ENCODE measurements at places on chromosomes 4 and X.

- no peak for DNase-seq
Measured at GRCh38 chr4:182105416-182105815, 137.8 kb upstream of the TENM3 start.

DNA sequence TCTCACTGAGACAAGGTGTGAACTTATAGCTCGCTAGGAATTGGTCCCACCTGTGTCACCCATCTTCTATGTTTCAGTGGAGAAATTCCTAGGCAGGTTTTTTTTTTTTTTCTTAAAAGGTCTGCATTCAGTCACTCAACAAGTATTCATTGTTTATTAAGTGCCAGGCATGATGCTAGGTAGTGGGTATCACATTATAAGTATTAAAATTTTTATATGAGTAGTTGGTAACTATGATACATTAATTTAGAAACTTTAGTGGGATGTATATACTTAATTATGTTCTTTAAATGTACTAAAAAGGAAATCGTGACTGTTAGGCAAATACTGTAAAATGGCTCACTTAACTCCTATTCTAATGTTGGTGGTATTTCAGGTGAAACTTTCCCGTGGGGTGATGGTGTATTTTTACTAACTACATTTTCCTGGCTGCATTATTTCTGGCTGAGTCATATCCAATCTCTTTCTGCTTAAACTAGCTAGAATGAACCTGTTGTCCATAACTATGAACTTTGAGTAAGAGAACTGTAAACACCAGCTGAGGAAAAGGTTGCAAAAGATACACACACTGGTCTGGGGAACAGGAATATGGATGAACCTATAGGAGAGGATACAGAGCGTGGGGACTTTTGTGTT lies 49.3 kb upstream of the MED14 start:
- DNase-seq: no peak

GRCh38 chrX:77398330-77398954 lies 48.7 kb upstream of the FGF16 start:
- DNase-seq: no peak

DNA sequence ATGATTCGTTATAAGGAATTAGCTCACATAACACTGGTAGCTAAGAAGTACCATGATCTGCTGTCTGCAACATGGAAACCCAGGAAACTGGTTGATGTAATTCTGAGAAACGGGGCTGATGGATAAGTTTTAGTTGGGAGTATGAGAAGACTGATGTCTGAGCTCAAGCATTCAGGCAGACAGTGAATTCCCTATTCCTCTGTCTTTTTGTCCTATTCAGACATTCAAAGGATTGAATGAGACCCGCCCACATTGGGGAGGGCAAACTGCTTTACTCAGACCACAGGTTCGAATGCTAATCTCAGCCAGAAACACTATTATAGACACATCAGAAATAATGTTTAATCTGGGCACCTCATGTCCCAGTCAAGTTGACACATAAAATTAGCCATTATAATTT lies 515.5 kb downstream of the STPG2 start:
- DNase-seq: no peak

DNA sequence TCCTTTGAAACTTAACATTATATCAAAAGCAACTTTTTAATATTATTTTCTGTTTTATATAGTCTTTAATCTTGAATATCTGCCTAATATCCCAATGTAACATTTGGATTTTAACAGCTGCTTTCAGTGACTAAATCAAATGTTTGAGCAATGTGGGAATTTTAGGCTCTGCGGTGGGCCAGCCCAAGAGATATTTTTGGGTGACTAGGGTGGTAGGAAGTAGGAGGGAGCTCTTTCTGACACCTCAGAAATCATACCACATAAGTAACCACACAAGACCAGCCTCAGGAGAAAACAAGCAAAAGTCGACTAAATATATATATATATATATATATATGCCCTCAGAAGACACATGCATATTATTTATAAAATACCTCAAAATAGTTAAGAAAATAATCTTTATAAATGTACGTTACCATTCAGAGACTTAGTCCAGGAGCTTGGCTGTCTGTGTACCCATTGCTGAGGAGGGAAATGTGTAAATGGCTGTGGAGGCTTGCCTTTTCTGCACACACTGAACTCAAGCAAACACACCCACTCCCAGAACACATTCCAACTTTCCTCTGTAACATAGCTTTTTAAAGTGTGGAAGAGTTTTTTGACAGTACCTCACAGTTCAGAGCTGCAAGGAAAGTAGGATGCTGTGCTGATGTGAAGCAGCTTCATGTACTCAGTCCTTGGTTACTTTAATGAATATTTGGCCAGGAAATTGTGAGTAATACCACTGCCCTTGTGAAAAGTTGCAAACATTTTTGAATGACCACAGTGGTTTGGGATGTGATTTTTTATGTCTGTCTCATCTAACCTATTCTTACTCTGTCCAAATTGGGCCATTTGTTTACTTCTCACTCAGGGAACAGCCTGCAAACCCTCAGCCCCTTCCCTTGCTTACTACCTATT lies at the start of gene RTL3:
RTL3 (minus strand) TSS at position 484 of the 900 bp plus-strand sequence. CDS start 908 bp downstream, outside the sequence.
- DNase-seq: peak; percentile 87

- no peak for DNase-seq
Measured at GRCh38 chrX:45760187-45760742, 559.6 kb upstream of the DIPK2B start.

GRCh38 chrX:27254656-27255055 lies 208.5 kb downstream of the PPP4R3C start:
- DNase-seq: no peak

DNA sequence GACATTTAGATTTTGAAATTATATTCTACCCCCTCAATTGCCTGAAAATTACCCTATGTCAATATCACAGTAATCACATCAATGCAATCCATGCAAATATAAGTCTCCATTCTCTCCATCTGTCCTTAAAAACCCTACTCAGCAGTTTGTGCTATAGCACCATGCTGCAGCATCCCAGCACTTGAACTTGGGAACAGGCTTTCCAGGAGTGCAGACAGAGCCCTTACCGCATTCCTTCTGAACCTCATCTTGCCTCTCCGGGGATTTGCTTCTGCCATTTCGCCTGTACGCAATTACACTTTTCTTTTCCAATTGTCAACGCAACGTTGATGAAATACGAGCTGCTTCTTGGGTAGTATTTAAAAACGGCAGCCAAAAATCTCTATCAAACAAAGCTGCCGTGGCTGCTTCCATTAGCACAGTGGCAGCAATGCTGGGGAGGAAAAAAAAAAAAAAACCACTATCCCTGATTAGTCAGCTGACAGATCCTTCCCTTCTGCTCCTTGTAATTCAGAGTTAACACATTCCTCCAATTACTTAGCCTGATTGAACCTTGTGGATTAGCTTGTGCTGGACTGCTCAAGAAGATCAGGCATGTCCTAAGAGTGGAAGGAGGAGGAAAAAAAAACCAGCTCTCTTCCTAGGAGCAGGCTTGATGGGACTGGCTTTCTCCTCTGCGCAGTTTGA lies 65.6 kb downstream of the MCF2 start:
- peak; percentile 14 for DNase-seq

DNA sequence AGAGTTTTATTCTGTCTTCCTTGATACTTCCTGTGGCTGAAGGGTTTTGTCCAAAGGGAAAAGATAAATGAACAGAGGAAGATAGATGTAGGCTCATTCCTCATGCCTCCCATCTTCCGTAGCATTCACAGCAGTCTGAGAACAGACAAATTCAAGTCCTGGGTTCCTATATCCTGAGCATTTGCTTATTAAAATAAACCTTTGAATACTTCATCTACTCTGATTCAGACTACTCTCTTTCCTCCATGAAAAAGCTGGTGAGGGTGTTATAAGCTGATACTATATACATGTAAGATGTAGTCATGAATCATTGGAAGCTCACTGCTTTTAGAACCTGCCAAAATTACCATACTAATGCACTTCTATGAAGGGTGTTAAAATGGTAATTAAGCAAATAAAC lies 61.2 kb downstream of the GAB1 start:
- DNase-seq: no peak

DNA sequence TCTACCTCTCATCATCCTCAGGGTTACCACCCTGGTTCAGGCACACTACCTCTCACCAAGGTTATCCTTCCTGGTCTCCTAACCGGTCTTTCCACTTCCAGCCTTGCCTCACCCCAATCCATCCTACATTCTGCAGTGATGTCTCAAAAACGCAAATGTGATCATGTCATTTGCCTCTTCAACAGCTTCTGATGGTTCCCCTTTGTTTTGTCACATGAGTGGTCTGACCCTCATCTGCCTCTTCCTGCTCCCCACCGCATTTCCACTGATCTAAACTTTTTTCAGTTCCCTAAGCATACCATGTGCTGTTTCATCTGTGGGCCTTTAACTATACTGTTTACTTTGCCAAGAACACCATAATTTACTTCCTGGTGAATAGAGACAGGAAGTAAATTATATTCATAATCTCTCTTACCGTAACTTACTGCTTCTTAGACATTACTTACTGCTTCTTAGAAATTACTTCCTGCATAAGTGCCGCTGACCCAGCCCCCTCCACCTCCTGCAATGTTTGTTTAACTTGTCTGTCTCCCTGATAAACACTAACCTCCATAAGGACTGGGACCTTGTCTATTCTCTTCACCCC lies 27.1 kb upstream of the NSUN7 start:
- DNase-seq: no peak

DNA sequence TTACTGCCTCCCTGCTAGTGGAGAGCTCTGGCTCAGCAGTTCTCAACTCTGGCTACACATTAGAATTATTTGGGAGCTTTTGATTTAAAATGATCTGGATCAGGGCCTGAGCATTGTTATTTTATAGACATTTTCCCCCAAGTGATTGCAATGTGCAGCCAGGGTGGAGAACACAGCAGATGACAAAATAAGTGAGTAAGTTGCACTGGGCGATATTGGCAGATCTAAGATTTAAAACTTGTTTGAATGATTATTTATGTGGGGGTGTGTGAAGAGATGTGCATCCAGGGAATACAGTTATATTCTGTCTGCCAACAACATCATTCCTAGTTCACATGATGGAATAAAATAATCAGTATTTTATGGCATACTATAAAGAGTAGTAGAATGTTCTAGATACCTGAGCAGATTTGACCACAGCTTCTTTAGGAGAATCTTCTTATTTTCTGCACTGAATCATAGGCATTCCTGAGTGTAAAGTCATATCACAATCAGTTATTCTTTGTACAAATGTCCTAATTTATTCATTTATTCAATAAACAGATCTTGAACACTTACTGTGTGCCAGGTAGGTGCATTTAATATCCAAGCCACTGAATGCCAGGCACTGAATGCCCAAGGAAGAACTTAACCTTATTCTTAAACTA lies 123.9 kb downstream of the UCHL1 start:
- DNase-seq: no peak

GRCh38 chr4:174324236-174324635 lies 40.5 kb downstream of the CEP44 start:
- no peak for DNase-seq

GRCh38 chr4:17134565-17134964 lies 236.1 kb upstream of the LDB2 start:
- DNase-seq: no peak

DNA sequence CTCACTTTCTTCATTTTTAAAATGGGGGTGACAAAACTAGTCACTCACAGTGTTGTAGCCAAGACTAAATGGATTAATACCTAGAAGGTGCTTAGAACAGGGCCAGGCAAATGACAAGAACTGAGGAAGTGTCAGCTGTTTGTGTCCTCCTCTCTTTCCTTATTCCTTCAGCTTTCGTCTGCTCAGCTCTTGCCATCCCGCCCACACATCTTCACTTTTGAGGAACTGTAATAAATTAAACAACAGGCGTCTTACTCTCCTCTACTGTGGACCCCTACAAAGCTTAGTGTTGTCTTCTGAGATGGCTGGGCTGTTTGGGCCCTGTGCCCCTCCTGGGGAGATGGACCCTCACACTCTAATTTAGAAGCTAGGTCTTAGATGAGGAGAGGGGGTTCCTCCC lies 2.7 kb downstream of the HPSE start:
- no peak for DNase-seq

DNA sequence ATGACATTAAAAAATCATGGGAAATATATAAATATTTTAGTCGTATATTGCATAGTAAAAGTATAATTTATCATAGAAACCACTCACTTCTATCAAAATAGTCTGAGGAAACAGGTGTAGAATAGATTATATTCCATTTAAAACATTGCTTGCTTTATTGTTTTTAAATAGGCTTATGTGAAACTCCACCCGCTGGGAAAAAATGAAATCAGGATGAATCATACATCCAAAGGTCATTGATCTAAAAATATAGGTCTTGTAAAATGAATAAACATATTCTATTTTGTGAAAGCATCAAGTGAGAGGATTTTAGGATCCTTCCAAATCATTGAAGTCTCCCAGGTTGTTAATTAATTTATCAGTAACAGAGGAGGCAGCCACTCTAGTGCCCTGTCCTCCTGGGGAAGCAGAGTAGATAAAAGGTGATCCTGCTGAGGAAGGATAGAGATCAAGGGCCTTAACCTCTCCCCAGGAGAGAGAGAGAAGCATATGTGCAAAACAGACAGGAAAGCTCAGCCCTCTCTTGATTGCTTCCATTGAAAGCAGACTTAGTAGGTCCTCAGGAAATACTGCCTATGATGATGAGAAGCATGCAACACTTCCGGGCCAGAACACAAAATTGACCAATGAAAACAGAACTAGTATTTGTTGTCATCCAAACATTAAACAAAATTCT lies 96.8 kb upstream of the MAP9 start:
- DNase-seq: no peak

- DNase-seq: no peak
Measured at GRCh38 chrX:113982766-113983165, 601.1 kb upstream of the HTR2C start.

DNA sequence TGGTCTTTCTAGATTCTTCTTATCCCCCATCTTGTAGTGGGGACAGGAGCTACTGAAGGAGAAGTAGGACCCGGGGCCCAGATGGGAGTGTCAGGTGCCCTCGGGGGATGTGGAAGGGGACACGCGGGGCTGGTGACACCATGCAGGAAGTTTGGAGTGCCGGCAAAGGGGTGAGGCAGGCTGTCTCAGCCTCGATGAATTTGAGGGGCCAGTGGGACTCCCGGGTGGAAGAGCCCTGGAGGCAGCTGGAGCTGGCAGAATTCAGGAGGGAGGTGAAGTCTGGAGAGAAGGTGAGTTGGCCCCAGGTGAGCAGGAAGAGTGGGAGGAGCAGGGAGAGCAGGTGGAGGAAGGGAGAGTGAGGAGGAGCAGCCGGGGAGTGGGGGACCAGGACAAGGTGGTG lies 101.7 kb downstream of the CPZ start:
- no peak for DNase-seq

DNA sequence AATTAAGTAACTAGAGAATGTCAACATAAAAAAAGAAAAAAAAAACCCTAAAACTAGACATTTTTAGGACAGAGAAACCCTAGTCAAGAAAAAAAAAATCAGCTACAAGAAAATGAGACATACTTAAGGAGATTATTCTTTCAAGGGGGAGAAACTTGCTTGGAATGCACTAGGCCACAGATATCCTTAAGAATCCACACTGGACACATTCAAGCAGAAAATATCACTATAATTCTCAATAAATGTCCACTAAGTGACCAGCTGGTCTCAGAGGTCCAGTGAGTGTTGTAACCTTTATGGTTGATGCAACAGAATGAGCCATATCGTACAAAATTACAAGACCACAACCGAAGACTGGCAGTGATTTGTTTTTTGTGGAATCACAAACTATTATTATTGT lies 15.6 kb upstream of the IBSP start:
- DNase-seq: no peak

- DNase-seq: peak; percentile 54
Measured at GRCh38 chr4:73919691-73920090, 50.5 kb downstream of the CXCL1 start.

Data from myocyte (in vitro differentiated cells).